ENCODE measurements at places on chromosomes 7 and 10. TPM values are rescaled to one million over a fixed set of nuclear protein-coding genes. Genes with fewer than 3 reads are reported as not detected.

GRCh38 chr10:101609481-101609880, 21.4 kb downstream of the DPCD start:
- DNase-seq = no peak

- no peak for DNase-seq
Measured at GRCh38 chr7:11935905-11936304, 103.9 kb upstream of the THSD7A start.

- DNase-seq = no peak
Measured at GRCh38 chr10:46255801-46256747, 30.7 kb upstream of the ANTXRL start.

DNA sequence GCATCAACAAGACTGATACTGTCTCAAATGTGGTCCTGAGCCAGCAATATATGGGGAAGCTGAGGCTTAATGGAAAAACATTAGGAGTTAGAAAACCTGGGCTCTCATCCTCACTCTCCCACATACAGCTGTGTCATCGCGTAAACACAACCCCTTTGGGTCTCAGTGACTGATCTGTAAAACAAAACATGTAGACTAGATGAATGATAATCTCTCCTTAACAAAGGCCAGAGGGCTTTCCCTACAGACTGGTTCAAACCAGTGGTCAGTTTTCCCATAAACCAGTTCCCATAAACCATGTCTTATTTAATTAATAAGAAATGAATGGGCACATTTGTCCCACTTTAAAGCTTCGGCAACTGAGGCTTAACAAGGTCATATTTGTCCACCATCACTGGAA, 48.1 kb downstream of the OSBPL3 start:
- no peak for DNase-seq

GRCh38 chr10:77710081-77710551, 72.5 kb upstream of the KCNMA1 start:
- DNase-seq = no peak

TUBAL3 gene
- total RNA-seq = not detected

Measured in upper lobe of left lung (tissue), 6 donors.